GM12878 (cell line): ENCODE measurements at places on chromosomes 11 and 22. TPM values are rescaled to one million over a fixed set of nuclear protein-coding genes. Genes with fewer than 3 reads are reported as not detected.

GRCh38 chr22:33274214-33275072 lies 216.3 kb upstream of the SYN3 start:
- no peak for DNase-seq

DNA sequence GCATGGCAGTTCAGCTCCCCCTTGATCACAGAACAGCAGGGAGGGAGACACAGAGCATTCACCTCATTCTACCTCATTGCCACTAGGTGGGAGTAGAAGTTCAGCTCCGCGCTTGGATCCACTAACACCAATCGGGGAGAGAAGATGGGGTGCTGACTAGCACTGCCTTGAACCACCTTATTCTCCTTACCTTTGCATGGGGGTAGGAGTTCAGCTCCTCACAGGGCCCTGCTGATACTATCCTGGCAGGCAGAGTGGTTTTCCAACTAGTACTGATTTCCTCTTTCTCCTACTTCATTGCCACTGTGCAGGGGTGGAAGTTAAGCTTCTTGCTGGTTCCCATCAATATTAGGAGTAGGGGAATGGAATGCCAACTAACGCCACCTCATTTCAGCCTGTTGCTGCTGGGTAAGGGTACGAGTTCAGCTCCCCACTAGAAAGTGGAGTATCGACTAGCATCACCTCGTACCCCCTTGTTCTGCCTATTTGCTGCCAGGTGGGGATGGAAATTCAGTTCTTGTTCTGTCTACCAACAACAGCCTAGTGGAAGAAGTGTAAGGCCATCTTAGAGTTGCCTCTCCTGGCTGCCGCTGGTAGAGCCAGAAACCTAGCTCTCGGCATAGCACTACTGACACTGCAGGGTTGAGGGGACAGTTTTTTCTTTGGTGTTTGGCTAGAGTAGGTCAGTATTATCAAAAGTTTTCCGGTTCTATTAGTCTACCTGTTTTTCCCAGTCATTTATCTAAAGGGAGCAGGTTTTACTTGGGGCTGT lies 550.9 kb upstream of the CCDC90B start:
- DNase-seq, result peak; percentile 5

- DNase-seq, result no peak
Observed at GRCh38 chr11:104105155-104105554, 58.8 kb downstream of the PDGFD start.

DNA sequence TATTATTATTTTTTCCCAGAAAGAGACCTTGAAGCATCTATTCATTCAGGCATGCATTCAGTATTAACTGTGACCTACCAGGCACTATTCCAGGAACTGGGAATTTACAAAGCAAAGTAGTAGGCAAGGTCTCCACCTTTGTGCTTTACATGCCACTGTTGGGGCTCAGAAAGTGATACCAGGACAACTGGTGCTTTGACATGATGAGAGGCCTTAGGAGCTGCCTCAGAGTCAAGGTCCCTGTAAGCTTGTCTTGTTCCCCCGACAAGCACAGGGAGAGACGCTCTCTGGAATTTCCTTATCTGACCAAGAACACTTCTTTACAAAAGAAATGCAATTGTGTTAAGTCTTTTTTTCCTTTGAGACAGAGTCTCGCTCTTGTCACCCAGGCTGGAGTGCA lies 2.3 kb upstream of the HMOX1 start:
- no peak for DNase-seq

GRCh38 chr11:3735827-3736226 lies 61.5 kb downstream of the NUP98 start:
- no peak for DNase-seq

GRCh38 chr11:128476729-128477128 lies 110.6 kb downstream of the ETS1 start:
- no peak for DNase-seq

- no peak for DNase-seq
Observed at GRCh38 chr11:101127699-101128570, 1.7 kb downstream of the PGR start.

GRCh38 chr22:44536411-44536810 lies 38.4 kb upstream of the RTL6 start:
- DNase-seq, result no peak

DNA sequence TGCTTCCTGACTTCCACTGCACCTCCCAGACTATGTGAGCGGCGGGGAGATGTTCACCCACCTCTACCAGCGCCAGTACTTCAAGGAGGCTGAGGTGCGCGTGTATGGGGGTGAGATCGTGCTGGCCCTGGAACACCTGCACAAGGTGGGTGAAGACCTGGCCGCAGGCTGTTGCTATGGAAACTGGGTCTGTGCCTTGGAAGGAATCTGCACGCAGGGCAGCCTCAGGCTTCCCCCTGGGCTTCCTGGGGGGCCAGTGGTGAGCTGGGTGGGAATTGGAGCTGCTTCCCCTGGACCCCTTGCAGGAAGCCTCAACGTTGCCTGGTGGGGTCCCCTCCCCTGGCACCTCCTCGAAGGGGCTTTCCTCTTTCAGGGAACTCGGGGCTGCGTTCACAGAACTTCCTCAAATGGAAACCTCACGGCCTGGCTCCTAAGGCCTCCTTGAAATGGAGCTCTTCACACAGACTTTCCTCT lies 1.5 kb downstream of the RPS6KA4 start:
- DNase-seq, result no peak

GRCh38 chr11:65310736-65311135 lies 3.9 kb upstream of the CDC42EP2 start:
- DNase-seq, result no peak

DNA sequence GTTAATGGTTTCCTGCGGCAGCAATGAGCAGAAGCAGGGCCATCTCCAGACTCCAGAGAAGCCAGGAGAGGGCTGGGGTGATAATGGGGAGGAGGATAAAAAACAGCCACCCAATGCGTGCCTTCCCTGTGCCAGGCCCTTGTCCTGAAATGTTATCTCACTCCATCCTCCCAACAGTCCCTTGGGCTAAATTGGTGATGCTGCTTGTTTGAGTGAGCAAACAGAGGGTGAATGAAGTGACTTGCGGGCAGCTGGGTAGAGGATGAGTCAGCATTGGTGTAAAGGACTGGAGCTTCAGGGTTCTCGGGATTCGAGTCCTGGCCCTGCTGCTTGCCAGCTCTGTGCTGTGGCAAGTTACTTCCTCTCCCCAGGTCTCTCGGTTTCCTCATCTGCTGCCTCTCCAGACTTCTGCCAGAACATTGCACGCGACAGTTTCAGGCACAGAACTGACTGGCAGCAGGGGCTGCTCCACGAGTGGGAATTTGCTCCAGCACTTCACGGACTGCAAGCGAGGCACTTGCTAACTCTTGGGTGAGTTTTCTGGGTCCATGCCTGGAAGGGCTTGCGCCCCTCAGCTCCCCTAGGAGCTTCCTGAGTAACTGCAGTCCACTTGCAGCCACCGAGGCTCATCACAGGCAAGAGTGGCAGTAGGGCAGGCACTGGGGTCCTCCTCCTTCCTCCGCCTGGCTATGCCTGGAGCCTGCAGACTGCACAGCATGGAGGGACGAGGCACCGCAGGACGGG lies at the start of gene P2RY6:
Gene P2RY6, plus strand, starts transcription at position 403 of the 744 bp plus-strand sequence. CDS start 24,181 bp downstream, outside the sequence.
- no peak for DNase-seq

DNA sequence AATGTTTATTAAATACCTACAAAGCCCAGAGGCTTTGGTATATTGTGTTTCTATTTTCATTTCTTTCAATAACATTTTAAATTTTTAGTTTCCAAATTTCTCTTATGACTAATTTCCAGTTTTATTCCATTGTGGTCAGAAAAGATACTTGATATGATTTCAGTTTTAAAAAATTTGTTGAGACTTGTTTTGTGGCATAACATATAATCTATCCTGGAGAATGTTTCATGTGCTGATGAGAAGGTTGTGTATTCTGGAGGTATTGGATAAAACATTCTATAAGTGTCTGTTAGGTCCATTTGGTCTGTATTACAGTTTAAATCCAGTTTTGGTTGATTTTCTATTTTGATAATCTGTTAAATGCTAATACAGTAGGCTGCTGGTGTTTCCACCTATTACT lies 9.8 kb upstream of the RAG1 start:
- DNase-seq, result no peak

- no peak for DNase-seq
Observed at GRCh38 chr11:126719740-126720139, 280.8 kb downstream of the KIRREL3 start.

DNA sequence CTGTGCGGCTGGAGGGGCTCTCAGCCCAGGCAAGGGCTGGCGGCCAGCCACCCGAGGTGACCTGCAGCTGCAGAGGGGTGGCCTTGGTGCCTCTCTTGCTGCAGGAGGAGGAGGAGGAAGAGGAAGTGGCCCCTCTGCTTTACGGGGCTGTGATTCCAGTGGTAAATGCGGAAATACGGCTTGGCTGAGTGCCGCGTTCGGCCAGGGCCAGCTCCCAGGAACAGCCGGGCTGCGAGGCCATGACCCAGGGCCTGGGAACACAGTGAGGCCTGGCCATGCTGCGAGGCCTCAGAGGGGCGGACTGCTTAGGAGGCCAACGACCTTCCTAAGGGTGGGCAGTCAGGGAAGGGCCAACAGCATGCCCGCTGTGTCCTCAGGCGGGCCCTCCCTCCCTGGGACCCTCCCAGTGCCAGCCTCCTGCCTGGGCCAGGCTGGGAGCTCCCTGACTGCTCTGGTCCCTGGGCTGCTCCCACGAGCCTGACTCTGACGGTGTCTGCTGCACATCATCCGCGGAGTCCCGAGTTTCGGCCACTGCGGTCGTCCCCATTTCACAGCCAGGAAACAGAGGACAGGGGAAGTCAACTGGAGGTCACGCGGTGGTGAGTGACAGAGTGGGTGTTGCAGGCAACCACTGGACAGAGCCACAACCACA lies 20.8 kb upstream of the PPARA start:
- no peak for DNase-seq

- DNase-seq, result no peak
Observed at GRCh38 chr11:73660497-73661034, 14.2 kb downstream of the PLEKHB1 start.

DNA sequence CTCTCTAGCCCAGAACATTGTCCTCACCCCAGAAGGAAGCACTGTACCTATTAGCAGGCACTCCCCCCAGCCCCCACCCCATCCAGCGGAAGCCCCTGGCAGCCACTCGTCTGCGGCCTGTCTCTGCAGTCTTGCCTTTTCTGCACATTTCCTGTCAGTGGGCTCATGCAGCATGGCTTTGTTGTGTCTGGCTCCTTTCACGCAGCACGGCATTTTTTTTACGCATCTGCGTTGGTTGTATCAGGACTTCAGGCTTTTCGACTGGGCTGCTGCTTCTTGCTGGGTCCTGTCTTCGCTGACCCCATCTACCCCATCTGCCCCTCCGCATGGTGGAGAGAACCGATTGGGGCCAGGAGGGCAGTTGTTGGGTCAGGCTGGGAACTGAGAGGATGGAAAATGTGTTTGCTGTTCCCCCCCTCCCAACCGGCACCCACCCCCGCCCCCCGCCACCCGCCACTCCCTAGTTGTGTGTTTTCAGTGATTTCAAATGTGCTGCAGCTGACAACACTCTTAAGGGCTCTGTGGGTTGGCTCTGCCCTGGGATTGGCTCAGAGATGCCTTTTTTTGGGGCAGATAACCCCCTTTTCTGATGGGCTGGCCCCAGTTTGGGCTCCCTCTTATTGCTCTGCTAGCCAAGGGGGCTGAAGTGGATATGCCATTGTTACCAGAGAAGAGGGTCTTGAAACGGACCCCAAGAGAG lies 110.0 kb downstream of the KIAA1671 start:
- DNase-seq, result no peak

- no peak for DNase-seq
Observed at GRCh38 chr22:46390652-46391301, 55.3 kb downstream of the TRMU start.

DNA sequence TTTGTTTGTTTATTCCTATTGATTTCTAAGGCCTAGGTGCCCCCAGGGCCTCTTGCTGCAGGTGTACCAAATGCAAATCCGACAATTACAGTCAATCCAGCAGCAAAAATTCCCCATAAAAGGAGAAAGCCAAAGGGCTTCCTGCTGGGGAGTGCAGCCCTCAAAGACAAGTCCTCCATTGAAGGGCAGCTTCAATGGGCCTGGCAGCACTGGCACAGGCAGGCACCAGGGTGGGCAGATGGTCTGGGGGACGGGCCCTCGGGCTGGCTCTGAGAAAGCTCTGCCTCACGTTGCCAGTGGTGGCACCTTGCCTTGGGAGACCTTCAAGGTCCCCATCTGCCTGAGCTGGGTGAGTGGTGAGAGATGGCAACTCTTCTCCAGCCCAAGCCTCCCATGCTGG lies 128.0 kb downstream of the DSCAML1 start:
- no peak for DNase-seq

DNA sequence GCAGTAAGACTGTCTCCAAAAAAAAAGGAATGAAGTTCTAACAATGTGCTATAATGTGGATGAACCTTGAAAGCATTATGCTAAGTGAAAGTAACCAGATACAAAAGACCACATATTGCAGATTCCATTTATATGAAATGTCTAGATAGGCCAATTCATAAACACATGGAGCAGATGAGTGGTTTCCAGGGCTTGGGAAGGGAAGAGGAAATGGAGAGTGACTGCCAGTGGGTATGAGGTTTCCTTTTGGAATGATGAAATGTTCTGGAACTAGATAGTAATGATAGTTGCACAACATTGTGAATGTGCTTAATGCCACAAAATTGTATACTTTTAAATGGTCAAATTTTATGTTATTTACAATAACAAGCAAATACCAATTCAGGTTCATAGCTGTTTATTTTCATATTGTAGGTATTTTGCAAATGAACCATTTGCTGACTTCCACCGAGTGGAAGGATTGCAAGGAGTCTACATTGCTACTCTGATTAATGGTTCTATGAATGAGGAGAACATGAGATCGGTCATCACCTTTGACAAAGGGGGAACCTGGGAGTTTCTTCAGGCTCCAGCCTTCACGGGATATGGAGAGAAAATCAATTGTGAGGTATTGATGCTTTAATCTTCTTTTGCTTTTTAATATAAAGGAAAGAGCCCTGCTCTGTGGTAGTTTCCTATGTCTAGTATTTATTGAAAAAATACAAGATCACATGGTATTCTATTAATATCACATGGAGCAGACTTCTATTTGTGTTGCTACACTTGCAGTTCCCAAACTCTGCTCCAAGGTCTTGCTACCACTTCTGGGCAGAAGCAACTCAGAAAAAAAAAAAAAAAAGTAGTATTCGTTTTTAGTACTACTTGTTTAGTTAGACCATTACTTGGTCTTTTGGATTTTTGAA lies 67.7 kb upstream of the SORL1-AS1 start:
- DNase-seq, result no peak

OR6T1 gene
- total RNA-seq, result not detected in 2 replicates

HBD gene
- total RNA-seq, result not detected in 2 replicates

TNNI2 gene
- total RNA-seq, result 0.38 and 0.61 TPM in 2 replicates

SLC37A2 gene
- 3.0 and 3.4 TPM in 2 replicates for total RNA-seq

APLNR gene
- total RNA-seq, result not detected in 2 replicates

GVQW3 gene
- 1.7 and 2.2 TPM in 2 replicates for total RNA-seq

CHADL gene
- total RNA-seq, result not detected in 2 replicates

UBQLN3 gene
- not detected in 2 replicates for total RNA-seq

MMP27 gene
- total RNA-seq, result not detected in 2 replicates

ADM2 gene
- total RNA-seq, result 0.31 and 0.48 TPM in 2 replicates

SAA1 gene
- 5.5 and 6.9 TPM in 2 replicates for total RNA-seq

PLEKHA7 gene
- total RNA-seq, result 4.5 and 5.3 TPM in 2 replicates

ANGPTL5 gene
- total RNA-seq, result not detected in 2 replicates

SLCO2B1 gene
- total RNA-seq, result 1.1 and 1.8 TPM in 2 replicates

TTLL12 gene
- 65.6 and 66.6 TPM in 2 replicates for total RNA-seq

ZNF202 gene
- total RNA-seq, result 11.8 and 12.0 TPM in 2 replicates

ZNRF3 gene
- 1.5 and 1.9 TPM in 2 replicates for total RNA-seq

LDHAL6A gene
- not detected in 2 replicates for total RNA-seq
